Stimulated activated CD4-positive, alpha-beta T cell treated with anti-CD3 and anti-CD28 coated beads, Interleukin-2, amount 100 ng/mL, for 24 hours (primary cell): ENCODE measurements at places on chromosomes 1 and 21.

GRCh38 chr1:147648933-147649332, 21.4 kb downstream of the ACP6 start:
- DNase-seq, result no peak

DNA sequence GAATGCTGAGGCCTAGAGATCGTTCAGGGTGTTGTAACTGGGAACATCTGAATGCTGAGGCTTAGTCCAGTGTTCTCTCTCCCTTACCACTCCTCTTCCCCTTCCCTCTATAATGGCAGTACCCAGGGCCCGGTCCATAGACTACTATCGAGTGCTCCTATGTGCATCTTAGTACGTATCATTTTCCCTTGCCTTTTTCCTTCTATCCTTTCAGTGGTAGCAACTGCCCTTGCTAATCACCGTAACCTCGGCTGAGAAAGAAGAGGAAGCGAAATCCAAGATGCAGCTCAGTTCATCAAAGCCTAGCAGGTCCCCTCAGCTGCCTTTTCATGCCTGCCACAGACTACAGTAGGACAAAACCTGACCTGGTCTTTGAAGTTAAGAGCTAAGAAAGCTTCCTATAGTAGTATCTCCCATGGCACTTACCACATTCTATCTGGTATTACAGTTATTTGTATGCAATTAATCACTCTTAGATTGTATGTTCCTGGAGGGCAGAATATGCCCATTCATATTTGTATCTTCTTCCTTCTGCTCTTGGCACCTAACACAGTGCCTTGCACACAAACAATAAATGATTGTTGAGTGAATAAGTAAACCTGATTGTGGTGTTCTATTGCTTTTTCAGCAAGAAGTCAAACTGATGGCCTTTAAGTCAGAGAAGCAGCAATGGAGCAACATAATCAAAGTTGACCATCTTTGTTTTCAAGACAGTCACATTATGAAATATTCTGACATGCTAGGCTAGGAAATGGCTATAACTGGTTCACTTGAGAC, 22.4 kb downstream of the CNIH4 start:
- no peak for DNase-seq

- DNase-seq, result peak; percentile 62
Measured at GRCh38 chr1:235999259-235999925, 65.5 kb downstream of the NID1 start.

DNA sequence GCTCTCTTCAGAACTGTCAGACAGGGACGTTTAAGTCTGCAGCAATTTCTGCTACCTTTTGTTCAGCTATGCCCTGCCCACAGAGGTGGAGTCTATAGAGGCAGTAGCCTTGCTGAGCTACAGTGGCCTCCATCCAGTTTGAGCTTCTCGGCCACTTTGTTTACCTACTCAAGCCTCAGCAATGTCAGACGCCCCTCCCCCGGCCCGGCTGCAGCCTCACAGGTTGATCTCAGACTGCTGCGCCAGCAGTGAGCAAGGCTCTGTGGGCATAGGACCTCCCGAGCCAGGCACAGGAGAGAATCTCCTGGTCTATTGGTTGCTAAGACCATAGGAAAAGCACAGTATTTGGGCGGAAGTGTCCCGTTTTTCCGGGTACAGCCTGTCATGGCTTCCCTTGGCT, 89.9 kb upstream of the PDC start:
- DNase-seq, result no peak

- no peak for DNase-seq
Measured at GRCh38 chr1:78678324-78678723, 28.7 kb downstream of the IFI44 start.

DNA sequence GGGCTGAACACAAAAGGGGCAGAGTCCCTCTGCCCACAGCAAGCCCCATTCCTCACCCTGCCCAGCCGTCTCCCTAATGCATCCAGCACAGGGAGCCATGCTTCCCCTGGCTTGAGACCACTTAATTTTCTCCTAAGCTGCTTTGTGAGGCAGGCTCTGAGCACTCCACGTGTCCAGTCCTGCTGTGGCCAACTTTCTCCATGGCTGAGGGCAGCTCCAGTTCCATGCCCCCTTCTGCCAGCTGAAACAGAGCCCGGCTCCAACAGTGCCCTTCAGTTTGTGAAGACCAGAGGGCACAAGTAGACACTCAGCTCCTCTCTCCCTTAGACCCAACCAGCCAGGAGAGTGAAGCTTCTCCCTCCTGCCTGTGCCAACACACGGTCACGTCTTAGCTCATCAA, 33.8 kb downstream of the PLEKHA6 start:
- DNase-seq, result no peak

- no peak for DNase-seq
Measured at GRCh38 chr1:14636897-14637632, 38.6 kb downstream of the KAZN start.

- no peak for DNase-seq
Measured at GRCh38 chr1:6584126-6585080, 4.6 kb downstream of the ZBTB48 start.

GRCh38 chr1:94597701-94598100, 56.1 kb upstream of the F3 start:
- no peak for DNase-seq

GRCh38 chr1:68269637-68270430, 37.5 kb upstream of the WLS start:
- DNase-seq, result no peak

DNA sequence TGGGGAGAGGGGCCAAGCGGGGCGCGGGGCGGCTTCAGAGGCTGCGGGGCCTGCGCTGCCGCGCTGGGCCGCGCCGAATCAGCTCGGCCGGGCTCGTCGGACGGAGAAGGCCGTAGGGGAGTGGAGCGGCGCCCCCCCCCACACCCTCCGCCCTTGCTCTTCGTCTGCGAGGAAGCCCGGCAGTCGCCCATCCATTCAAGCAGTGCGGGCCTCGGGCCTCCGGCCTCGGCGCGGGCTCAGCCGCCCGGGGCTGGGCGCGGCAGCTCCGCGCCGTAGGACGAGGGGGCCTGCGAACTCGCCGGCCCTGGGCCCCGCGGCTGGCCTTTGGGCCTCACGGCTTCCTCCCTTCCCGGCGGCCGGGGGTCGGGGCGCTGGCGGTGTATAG, 564 bp downstream of the CTPS1 start:
- no peak for DNase-seq

- DNase-seq, result peak; percentile 5
Measured at GRCh38 chr21:37758982-37759381, 157.3 kb downstream of the KCNJ6 start.

DNA sequence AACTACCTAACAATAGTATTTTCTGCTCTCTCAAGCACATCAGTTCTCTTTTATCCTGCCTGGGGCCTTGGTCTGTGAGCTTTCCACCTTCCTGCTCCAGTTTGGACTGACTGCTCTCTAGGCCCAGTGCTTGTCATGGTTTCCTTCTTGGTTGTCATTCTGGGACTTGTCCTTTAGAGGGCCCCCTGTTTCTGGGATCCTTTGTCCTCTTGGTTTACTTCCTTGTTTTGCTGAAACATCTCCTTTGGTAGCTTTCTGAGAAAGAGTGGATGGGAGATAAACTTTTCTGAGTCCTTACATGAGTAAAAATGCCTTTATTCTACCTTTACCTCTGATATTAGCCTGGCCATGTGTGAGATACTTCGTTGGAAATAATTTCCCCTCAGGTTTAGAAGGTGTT, 4.7 kb downstream of the SLC1A7 start:
- DNase-seq, result no peak

DNA sequence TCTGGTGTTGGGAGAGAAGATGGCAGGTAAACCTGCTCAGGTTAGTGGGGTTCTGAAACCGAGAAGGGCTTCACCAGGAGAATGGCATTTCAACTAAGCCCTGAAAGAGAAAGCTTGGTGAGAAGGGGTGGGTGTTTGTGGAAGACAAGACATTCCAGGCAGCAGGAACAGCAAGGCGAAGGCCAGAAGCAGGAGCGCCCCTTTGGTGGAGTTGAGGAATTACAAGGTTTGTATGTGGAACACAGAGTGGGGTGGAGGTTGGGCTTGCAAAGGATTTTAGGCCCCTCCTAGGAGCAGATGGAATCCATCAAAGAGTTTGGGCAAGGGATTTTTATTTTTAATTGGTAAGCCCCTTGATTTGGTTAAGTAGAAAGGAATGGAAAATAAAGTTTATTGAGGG, 24.8 kb upstream of the ELOA start:
- DNase-seq, result no peak

- DNase-seq, result no peak
Measured at GRCh38 chr1:77824694-77825093, 45.2 kb downstream of the MIGA1 start.

DNA sequence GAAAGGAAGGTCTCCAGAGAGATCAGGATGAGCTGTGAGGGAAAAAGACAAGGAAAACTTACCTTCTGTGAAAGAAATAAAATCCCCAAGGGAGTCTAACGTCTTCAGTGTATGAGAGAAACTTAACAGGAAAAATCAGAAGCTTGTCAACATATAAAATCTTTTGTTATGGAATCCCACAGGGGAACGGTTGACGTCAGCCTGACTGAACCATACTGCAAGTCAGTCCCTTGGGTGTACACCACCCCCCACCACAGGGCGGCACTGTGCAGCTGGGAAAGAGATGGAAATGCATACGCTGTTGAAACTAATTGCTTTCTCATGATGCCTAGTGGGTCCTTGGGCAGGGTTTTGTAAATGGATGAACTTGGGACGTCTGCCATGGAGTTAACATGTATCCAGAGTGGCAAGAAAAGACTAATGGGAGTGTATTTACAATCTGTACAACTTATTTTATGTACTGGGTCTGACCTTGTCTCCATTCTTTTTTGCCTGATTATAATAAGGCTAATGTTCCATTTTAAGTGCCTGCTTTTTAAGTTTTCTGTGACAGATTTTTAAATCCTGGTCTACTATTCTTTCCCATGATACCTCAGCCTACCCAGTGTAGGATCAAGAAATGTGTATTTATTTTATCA, 22.7 kb downstream of the UTP25 start:
- peak; percentile 52 for DNase-seq

GRCh38 chr1:29460041-29460610, 223.8 kb downstream of the PTPRU start:
- DNase-seq, result no peak

DNA sequence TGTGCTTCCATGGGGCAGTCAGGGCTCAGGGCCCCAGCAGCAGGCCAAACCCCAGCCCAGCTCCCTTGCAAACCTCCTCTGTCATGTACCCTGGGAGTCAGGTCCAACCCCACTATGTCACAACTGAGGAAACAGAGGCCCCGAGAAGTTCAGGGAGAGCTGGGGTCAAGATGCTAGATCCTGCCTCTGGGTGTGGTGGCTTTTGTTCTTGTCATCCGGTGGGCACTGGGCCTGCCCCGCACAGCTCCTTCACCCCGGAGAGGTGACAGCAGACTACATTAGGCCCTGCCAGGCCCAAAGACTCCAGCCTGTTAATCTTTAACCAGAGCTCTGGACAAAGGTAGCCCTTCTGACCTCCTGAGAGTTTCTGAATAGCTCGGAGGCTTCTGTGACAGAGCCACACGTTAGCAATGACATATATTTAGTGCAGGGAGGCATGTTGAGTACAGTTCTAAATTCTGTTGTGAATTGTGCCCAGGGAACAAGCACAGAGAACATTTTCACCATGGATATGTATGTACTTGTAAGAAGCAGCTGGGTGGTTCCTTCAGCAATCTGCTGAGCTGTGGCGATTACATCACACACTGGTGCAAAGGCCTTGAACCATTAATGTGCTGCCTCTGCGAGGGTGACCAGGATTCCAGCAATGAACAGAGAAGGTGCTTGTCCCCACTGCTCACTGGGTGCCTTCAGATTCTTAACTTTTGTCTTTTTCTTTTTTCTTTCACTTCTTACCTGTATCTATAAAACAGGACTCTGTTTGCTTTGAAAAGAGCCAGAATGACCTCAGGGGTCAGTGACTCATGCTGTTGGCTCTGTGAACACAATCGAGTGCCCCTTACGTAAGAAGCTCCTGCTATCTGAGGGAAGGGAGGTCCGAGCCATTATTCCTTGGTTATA, 102.8 kb downstream of the RHOU start:
- no peak for DNase-seq

DNA sequence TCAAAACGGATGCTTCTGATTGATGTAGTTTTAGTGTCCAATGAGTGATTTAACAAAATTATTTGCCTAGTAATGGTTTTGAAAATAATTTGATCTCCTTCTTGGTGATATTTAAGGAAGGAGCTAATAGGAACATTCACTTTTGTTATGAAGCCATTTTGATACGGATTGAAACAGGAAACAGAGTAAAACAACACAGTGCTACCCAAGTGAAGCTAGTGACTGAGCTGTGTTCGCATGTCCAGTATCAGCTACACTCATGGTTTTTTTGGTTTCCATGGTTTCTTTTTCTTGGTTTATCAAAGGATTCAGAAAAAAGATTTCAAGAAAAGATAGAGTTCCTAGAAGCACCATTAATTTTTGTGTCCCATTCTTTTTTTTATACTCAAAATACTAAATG, 40.1 kb upstream of the PLEKHO1 start:
- no peak for DNase-seq

DNA sequence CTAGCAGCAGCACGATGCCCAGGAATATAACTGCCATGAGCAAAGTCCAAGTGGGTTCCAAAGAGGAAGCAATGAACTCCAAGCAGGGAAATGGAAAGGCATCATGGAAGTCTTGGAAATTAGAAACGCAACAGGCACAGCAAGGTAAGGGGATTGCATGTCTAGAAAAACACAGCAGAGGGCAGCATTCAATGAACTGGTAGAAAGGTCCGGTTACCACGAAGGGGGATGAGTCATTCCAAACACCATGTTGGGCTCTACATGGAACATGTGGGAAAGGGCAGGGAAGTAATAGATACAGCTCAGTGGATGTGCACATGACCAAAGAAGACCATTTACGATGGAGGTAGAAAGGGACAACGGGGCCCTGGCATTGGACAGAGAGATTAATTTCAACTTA, 36.4 kb downstream of the RXRG start:
- no peak for DNase-seq

DNA sequence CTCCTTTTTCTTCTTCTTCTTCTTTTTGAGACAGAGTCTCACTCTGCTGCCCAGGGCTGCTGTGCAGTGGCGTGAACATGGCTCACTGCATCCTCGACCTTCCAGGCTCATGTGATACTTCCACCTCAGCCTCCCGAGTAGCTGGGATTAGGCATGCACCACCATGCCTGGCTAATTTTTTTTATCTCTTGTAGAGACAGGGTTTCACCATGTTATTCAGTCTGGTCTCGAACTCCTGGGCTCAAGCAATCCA, 13.0 kb upstream of the PADI1 start:
- no peak for DNase-seq

- no peak for DNase-seq
Measured at GRCh38 chr1:68228851-68229250, 3.5 kb downstream of the WLS start.

DNA sequence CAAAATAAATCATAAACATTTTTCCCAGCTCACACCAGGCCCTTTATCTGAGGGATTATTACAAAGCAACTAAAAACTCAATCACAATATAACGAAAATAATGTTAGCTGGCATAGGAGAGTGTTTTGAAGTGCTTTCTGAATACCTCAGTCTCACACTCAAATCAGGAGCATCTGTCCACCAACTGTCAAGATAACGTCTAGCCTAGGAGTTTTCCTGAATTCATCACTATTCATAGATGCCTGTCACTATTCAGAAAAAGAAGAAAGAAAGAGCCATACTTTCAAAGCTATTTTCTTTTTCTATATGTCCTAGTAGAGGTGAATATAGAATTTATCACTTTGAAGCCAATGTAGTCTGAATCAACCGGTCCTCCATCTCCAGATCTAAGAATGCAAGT, 127.0 kb downstream of the AKT3 start:
- no peak for DNase-seq
